Lower lobe of right lung (tissue), 2 donors: ENCODE measurements at places on chromosomes 13 and 19. TPM values are rescaled to one million over a fixed set of nuclear protein-coding genes. Genes with fewer than 3 reads are reported as not detected.
A peak's percentile ranks its signal among the peaks of the same experiment; 100 is the strongest.

DNA sequence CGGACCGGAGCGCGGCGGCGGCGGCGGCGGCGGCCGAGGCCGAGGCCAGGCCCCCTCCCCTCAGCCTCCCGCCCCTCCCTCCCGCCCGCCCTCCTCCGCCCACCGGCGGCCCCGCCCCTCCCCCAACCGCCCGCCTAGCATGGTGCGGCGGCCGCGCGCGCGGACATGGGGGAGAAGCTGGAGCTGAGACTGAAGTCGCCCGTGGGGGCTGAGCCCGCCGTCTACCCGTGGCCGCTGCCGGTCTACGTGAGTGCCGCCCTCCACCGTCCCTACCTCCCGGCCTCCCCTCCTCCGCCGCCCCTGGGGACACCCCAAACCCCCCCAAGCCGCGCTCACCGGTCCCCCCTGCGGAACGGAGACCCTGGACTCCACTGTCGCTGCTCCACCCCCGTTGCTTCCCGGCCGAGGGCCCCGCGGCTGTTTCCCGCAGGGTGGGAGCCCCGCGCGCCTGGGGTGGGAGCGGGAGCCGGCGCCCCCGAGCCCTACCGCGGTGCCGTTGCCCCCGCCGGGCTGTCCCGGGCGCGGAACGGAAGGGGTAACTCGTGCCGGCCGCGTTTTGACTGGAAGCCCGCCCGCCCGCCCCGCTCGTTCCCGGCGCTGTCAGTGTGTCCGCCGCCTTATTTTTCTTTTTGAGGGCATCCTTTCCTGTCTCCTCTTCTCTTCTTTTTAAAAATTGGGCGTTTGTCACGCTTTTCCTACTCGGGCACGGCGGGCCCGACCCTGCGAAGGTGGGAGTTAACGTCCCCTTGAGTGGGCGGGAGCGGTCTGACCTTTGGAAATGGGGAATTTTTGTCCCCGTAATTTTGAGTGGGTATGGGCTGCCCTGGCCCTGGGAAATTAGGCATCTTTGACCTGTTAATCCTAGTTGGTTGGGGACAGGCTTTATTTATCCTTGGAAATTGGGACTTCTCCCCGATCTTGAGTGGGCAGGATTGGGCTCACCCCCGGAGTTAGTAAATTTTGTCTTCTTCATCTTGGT is 576 bp downstream of the DOT1L start:
- H3K36me3 ChIP-seq = no peaks in the 10 kb centered on the region
- H3K4me3 ChIP-seq = peak overlapping the region; percentile 93
- H3K27ac ChIP-seq = peak overlapping the region; percentile 86
- H3K27me3 ChIP-seq = no peaks in the 10 kb centered on the region
- no peak for DNase-seq

GRCh38 chr19:29966588-29967249 is 24.7 kb downstream of the URI1 start:
- no peak for DNase-seq
- peaks cover 44% of the 10 kb centered on the region for H3K4me1 ChIP-seq
- H3K4me3 ChIP-seq = no peak overlapping the region
- no peak overlapping the region for H3K27ac ChIP-seq
- no peaks in the 10 kb centered on the region for H3K27me3 ChIP-seq
- no peaks in the 10 kb centered on the region for H3K36me3 ChIP-seq

ZNF763 gene
- total RNA-seq = 5.2 TPM

DNA sequence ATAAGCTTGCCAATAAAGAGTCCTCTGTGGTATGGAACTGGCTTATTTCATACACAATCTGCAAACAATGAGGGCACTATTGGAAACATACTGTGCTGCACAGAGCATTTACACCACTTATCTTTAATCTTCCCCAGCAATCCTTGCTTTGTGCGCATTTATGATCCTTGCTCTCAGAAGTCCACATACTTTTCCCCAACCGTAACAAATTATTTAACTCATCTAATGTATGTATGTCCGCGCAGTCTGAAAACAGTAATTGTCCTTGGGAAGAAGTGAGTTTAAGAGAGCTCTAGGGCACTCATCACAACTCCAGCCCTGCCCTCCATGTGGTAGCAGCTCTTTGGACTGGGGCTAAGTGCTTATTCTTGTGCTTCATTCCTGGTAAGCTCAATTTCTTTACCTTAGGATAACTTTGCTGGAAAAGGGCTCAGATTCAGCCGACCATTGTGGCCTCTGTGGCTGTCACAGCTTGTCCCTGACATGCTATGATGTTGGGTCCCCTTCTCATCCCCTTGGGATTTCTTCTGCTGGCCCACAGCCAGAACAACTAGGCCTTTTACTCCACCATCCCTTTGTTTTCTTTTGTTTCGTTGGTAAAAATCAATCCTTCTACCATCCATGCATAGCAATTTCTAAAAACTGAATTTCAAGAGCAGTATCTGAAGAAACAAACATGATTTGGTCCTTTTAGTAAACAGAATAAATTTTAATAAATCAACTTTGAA is 152.7 kb downstream of the TNFRSF19 start:
- H3K4me1 ChIP-seq = no peaks in the 10 kb centered on the region
- no peak overlapping the region for H3K4me3 ChIP-seq
- H3K36me3 ChIP-seq = no peaks in the 10 kb centered on the region
- no peaks in the 10 kb centered on the region for H3K27me3 ChIP-seq

- H3K27me3 ChIP-seq = no peaks in the 10 kb centered on the region
- H3K4me3 ChIP-seq = no peak overlapping the region
- no peak for DNase-seq
These were observed 447.4 kb downstream of the COG6 start for GRCh38 chr13:40102854-40103253.

- no peaks in the 10 kb centered on the region for H3K36me3 ChIP-seq
- no peak for DNase-seq
These were observed 73.6 kb downstream of the SIPA1L3 start for GRCh38 chr19:37980419-37981170.

SLC46A3 gene
- total RNA-seq = 22.7 TPM
